ENCODE measurements at places on chromosomes 11 and 22. TPM values are rescaled to one million over a fixed set of nuclear protein-coding genes. Genes with fewer than 3 reads are reported as not detected.

DNA sequence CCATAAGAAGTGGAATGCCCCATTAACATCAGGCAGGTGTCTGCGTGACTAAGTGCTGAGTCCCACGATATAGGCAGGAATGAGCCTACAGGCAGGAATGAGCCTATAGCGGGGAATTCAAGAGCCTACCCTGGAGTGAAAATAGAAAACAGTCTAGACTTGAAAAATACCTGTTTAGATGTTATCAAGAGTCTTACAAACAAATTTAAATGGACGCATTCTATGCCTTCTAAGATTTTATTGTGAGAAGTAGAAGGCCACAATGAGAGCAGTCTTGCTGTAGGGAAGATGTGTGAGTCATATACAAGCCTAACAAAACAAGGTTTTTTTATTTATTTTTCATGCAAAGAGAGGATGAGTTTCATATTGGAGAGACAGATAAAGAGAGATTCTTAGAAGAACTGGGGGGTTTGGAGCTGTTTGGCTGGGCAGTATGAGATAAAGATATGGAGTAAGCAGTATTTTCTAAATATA lies 200.8 kb upstream of the ZC3H12C start:
- peak; percentile 33 for DNase-seq

DNA sequence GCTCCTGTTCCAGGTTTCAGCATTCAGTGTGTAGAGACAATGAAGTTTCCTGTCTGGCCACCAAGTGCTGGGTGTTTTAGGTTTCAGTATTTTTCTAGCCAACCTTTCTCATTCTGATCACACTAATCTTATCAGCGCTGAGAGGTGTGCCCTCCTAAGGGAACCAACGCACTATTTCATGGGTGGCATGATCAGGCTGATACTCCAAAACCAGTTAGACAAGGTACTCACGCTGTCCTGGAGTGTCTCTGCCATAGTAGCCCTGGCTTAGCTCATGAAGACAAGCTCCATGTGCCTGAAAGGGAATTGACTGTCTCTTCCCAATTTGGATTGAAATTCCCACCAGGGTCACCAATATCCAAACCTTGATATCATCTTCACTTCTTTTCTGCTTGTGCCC lies 8.0 kb upstream of the RAB38 start:
- no peak for DNase-seq

DNA sequence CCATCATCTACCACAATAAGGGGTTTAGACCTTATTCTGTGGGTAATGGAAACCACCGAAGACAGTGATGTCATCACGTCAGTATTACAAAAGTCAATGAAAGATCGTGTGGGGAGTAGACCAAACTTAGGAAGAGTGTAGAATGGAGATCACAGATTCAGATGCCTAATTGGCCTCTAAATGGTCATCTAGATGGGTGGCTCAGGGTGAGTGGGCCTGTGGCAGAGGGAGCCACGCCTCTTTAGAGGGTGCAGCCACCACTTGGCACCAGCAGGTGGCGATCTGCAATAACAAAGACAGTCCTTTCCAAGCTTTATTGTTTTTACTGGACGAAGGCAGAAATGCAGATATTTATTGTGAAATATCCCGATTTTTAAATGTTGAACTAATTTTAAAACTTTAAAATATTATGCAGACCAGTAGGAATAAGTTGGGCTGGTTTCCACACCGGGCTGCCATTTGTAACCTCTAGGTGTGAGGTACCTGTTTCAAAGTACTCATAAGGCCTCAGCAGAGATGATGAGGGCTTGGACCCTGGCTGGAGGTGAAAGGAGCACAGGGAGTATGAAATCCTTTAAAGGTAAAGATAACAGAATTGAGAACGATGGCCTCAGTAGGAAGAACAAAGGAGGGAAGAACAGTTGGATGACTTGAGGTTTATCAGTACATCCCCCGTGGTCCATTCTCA lies 222.0 kb downstream of the DBX1 start:
- DNase-seq = peak; percentile 56

GRCh38 chr11:121577106-121577848 lies 124.5 kb upstream of the SORL1-AS1 start:
- DNase-seq = no peak

DNA sequence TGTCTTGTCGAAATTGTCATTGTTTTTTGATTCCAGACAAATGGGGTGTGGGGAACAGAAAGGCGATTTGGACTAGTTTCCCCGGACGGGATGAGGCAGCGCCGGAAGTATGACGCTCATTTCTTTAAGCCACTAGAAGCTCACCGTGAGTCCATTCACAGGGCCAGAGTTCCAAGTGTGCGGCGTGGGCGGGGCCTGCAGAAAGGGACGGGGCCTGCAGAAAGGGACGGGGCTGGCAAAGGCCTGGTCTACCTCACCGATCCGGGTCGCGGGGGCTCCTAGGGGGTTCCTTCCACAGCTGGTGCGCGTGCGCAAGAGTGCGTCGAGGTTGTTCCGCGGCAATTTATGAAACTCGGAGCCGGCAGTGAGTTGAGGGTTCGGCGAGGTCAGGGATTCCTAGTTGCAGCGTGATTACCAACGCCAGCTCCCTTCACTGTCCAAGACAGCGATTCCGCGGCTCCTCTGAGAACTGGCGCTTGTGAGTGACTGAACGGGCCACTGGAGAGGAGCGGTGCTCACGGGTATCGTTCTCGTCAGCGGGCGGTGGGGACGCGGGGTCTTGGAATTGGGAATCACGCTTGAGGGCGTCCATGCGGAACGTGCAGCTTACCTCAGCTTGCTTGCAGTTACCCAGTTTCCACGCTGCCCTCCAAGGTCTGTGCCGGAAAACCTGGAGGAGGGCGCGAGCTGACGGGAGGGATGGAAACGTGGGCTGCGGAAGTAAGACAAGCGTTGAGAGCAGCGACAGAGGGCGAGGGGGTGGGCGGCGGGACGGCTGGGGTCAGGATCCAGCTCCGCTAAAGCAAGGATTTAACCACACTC lies at the start of gene ZNF215:
TSS of gene ZNF215 (plus strand) at position 219 of the 822 bp plus-strand sequence. CDS start 5,847 bp downstream, outside the sequence.
- DNase-seq = peak; percentile 91

- no peak for DNase-seq
These were observed 2.4 kb downstream of the PHF21A start for GRCh38 chr11:46118702-46119351.

DNA sequence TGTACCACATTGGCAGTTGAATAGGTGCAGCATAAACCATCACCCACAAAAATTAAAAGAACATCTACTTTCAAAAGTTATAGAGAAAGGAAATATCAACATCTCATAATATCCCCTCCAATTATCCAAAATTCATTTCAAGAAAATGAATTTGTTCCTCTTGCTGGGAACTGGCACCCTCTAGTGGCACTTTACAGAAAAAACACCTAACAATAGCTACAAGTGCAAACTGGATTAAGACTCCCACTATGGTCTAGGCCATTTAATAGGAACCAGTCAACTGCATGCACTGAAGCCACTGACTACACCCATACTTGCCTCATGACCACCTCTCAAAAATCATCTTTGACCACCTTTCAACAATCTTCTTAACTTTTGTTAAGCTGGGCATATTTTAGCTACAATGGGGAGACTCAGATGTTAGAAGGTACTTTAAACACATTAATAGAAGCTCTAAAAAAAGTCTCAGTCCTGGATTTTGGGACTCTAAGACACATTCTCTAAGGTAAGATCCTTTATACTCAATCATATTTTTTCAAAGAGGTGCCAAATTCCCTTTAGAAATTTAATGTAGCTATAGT lies 17.3 kb downstream of the TRAF6 start:
- DNase-seq = peak; percentile 39

DNA sequence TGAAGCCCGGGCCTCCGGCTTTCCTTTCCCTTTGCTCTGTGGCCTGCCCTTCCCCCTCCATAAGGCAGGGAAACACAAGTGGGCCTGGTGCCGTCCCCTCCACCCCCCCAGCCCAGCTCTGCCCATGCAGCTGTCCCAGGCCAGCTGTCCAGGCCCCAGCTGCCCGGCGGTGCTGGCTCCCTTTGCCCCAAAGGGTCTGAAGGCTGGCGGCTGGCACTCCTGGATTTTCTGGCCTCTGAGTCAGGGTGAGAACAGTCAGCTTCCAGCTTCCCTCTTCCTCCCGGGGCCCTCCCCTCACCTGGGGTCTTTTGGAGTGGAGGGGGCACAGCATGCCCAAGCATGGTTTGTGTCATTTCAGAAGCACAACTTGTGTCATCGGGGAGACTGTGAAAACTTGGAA lies 27.8 kb downstream of the CD82 start:
- peak; percentile 75 for DNase-seq

GRCh38 chr11:31492320-31492913 lies 17.0 kb downstream of the IMMP1L start:
- DNase-seq = no peak

GRCh38 chr22:41862160-41862529 lies 29.2 kb downstream of the SREBF2 start:
- no peak for DNase-seq

DNA sequence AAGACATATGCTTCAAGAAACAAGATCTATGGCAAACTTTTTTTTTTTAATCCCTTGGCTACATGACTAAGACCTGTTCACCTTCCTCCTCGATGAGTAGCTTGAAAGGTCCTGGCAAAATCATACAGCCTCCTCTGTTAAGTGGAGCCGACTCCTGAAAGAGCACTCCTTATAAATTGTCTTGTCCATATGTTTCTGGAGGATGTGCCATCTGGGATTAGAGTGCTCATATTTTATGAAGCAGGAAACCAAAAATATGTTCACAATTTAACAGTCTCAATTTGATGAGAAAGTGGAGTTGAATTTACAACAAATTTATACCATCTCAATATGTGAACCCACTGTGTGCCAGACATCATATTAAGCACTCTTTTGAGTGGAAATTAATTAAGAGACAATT lies 912.1 kb upstream of the FAT3 start:
- no peak for DNase-seq

GRCh38 chr11:26322335-26323067 lies 9.4 kb upstream of the ANO3 start:
- no peak for DNase-seq

- no peak for DNase-seq
These were observed 33.7 kb downstream of the RRP8 start for GRCh38 chr11:6569706-6570105.

DNA sequence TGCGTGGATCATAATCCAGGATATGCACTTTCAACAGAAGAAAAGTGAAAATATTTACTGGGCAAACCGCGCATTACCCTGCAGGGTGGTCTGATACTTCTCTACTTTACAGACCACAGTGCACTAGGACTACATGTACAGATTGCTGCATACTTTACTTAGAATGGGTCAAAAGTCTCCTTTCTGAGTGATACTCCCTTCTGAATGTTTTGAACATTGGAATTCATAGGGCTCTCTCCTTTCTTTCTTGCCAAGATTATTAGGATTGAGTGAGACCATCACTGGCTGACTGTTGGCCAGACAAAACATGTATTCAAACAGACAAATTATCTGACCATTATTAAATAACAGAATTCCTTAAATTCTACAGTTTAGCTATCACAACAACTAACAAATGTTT lies 6.6 kb upstream of the FIBIN start:
- no peak for DNase-seq

DNA sequence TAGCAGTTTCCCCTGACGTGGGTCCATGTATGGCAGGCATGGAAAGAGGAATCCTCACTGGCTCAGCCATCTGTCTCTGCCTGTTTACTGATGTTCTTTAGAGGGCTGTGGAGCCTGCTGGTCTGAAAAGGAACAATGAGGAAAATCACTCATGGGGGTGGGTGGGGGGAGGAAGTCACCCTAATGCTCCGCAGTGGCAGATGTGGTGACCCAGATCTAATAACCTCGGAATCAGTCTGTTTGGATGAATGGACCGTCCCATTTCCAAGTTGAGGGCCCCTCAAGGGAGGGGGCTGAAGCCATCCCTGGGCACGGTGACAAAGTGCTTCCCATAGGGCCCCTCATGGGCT lies 4.4 kb downstream of the BCR start:
- DNase-seq = no peak

DNA sequence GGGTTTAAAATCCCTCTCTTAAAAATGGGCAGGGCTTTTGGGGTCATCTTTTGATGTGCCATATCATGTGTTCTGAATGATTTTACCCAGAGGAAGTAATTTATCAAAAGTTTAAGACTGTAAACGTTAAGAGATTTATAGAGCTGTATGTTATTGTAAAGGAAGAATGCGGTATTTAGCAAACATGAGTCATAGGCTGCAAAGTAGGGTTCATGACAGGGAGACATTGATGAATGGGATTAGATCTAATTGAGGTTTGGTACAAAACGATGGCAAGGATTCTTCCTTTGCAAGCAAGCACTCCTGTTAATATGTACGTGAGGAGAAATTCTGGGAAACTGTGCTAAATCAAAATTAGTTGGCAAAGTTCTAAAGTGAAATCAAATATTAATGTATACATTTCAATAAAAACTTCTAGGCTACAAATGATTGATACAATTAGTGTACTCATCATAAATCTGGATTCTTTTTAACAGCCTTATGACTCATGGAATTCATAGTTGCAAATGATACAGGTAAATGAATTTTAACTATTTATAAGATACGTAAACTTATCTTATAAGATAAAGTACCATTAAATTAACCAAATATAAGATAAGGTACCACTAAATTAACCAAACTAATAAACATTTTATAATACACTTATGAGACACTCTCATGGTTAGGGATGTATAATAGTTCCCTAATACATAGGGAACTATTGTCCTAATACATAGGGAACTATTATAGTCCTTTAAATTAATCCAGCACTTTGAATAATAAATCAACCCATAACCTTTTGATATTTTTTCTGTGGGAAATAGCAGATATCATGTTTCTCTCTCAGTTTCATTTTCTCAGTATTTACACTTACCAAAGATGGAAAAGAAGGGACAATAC lies 58.4 kb downstream of the KIF18A start:
- DNase-seq = peak; percentile 65

DNA sequence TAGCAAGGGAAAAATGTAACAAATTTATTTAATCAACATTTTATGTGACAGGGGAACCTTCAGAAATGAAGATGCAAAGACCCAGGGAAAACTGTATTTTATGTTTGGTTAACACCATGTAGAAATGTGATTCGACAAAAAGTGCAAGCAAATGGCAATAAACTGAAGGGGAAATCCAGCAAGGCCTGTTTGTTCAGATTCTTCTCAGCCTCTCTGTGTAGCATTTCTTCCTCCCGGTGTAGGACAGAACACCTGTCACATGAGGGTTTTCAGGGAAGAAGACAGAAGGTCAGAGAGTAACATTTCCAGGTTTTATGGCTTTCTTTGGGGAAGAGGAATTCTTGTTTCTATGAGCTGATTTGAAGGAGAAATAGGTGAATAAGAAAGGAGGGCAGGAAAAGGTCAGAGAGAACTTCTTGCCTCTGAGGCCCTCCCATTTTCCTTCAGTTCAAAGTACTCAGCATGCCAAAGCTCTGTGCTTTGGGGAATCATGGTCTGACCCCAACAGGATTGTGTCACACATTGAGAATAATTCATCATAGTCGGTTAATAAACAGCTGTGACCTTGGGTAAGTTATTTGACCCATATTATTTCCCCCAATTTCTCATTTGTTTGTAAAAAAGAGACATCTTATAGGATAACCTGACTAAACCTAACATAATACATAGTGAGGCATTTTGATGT lies 45.5 kb upstream of the ME3 start:
- no peak for DNase-seq

Gene SLC6A5
- not detected for total RNA-seq

Gene SLC35C1
- total RNA-seq = 5.2 TPM

Gene CST6
- 1.5 TPM for total RNA-seq

Gene EFCAB6
- total RNA-seq = 0.39 TPM

Gene MS4A4E
- not detected for total RNA-seq

Data from RPMI7951 (cell line).